Activated effector memory CD4-positive, alpha-beta T cell treated with anti-CD3 and anti-CD28 coated beads, Interleukin-2, amount 50 U/mL, for 16 hours (primary cell): ENCODE measurements at places on chromosomes 13 and 19.
A peak's percentile ranks its signal among the peaks of the same experiment; 100 is the strongest.

GRCh38 chr19:8142513-8142900, 6.9 kb downstream of the FBN3 start:
- DNase-seq: no peak

DNA sequence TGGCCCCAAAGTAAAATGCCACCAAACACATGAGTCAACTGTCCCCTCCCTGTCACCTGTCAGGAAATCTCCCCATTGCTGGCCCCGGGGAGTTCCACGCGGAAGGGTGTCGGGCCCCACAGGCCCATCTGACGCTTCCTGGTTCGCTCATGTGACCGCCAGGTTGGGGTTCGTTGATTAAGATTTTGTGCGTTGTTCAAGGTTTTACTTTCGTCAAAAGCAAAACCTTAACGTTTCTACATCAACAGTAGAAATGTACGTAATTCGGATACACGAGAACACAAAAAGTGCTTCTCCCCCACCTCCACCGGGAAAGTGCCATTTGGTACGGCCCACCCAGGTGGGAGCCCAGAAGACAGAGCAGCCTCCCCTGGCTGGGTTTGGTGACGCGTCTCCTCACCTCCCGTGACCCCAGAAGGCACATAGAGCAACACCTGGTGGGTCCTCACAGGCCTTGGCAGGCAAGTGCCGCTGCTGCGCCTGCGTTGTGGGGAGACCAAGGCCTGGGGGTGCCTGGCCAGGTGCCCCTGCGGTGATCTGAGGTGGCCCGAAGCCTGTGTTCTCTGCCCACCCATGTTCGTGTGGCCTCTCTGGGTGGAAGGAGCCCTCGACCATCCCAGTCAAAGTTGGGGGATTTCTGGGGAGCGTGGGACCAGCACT, 161.6 kb downstream of the KDM4B start:
- peak; percentile 78 for DNase-seq

- DNase-seq: no peak
Measured at GRCh38 chr19:19477705-19478383, 37.5 kb downstream of the TSSK6 start.

GRCh38 chr13:49400755-49401659, 42.9 kb downstream of the CAB39L start:
- DNase-seq: no peak

DNA sequence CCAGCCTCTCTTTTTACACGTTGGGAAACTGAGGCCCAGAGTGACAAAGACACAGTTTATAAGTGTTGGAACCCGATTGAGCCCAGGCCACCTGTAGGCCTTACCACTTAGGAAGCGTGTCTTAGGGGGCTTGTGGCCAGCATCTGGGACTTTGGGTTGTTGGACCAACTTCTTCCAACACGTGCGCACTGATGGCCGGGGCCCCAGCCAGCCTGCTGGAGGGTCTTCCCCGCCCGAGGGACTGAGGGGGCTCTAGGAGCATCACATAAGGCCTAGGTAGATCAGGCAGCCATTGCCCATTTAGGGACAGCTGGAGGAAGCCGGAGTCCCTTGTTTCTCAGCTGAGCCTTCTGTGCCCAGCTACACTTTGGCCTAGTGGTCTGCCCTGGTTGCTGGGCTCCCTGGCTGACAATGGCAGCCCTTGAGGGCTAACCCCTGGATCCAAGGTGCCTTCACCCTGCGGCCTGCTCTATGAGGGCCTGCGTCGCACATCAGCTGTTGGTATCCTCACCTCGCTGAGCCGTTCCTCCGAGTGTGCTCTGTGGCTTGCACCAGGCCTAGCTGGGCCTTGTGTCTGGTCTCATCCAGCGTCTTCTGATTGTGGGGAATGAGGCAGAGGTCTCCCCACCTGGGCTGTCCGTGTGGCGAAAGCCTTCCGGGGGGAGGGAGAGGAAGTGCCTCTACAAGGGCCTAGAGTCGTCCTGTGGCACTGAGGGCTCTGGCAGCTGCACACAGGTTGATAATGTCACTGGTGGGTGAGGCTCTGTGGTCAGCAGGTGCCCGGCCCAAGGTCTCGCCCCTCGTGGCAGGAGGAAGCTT, 1.2 kb downstream of the RAB11B start:
- no peak for DNase-seq

DNA sequence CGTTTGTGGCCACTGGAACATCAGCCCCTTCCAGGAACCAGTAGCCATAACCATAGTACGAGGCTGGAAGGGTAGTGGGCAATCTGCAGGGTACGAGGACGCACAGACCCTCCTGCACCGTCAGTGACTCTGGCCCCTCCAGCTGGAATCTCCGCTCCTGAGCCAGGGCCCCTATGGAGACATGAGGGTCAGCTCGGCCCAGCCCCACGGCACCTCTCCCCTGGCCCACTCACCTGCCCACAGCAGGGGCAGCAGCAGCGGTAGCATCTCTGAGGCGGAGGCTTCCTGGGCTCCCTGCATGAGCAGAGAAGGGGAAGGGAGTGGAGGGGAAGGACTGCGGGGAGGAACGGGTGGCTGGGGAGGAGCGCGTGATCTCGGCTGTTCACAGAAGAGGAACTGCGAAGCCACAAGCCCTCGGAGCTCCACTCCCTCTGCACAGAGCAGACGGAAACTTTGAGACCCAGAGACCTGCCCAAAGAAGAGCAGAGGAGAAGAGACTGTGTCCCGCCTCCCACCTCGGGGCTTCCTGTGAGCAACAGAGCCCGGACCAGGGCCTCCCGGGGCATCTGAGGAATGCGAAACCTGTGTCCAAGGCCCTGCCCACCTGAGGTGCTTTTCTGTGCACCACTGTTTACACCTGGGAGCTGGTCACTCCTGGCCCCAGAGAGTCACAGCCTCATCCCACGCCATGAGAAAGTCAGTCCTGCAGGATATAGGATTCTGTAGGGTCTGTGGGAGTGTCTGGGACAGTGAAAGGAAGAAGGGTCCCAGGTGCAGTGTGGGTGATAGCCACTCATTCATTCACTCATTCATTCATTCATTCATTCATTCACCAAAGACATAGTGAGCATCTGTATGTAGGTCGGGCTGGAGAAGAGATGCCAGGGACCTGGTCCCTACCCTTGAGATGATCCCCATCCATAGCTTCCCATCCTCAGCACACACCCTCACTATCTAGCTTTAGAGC, at the start of gene SIGLEC6:
TSS of gene SIGLEC6 (minus strand) at position 322 of the 967 bp plus-strand sequence. CDS start at position 300, 22 bp downstream.
- no peak for DNase-seq

GRCh38 chr13:55432814-55433213, 1707.9 kb upstream of the PRR20A start:
- no peak for DNase-seq

GRCh38 chr13:96646515-96647211, 347.6 kb downstream of the OXGR1 start:
- DNase-seq: no peak

DNA sequence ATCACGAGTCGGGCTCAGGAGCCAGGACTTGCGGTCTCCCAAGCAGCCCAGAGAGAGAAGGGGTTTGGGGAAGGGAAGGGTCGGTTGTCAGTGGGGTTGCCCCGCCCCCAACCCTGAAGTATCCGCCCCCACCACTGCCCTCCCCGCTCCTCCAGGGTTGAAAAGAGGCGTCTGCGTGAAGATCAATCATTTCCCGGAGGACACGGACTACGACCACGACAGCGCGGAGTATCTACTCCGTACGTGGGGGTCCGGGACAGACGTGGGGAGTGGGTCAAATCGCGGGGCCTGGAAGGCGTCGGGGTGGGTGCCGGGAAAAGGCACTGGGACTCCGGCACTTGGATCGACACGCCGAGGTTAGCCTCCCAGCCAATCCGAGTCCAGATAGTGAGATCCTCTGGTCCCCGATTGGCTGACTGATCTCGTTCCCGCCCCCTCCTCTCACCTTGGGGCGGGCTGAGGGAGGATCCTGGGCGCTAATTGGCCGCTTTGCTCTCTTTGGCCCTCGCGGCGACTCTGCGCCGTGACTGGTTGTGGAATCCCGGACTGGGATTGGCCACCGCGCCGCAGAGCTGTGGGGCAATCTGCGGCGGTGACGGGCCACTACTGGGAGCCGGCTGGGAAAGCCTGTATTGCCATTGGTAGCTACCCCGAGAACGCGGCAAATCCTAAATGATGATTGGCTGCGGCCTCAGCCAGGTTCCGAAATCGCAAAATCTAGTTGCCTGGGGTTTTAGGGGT, 13.3 kb upstream of the CACNG6 start:
- peak; percentile 72 for DNase-seq

DNA sequence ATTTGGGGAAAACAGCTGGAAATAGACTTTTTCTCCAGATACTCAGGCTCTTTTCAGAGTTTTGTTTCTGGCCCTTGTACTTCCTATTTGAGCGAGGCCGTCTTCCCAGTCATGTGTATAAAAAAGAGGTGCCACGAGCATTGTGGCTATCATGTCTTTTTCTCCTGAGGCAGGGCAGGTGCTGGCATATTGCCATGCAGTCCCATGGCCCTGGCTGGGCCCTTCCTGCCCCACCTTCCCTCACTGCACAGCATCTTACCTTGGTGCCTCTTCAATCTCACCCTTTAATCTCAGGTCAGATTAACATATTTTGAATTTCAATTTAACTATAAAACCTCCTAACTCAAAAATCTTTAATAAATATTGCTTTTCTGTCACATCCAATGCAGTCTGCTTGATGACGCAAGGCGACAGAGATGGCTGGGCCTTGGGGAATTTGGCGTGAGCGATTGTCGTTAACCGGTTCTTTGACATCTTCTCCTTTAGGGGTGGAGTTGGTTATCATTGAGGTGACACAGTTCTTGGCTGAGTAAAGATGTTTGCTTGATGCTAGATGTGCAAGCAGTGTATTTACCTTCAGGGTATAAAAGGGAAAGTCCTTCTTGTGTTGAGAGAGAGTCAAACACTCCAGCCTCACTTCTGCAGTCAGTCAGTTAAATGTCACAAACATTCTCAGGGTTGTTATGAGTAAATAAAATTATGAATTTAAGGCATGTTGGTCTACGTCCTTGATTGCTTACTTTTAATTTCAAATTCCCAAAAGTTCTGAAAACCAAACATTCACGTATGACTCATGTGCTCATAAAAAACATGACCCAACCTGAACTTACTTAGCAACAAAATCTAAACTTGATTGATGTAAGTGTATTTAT, 289.9 kb downstream of the MYO16 start:
- no peak for DNase-seq
